ENCODE measurements at places on chromosomes 4 and X.

DNA sequence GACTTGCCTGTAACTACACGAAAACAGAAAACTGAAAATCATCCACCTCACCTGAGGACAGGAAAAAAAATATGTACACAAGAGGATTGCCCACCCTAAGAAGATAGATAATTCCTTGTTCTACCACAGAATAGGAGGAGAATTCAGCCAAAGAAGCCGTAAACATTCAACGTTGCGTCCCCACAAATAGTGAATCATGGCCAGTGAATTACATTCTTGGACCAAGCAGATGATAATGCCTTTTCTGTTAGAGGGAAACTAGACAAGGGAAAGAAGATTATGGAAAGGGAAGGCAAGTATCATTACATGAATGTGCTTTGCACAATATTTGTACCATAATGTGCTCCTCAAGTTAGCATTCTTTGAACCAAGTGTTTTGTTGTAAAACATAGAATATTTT, 95.5 kb upstream of the C1QTNF7 start:
- no peak for DNase-seq

DNA sequence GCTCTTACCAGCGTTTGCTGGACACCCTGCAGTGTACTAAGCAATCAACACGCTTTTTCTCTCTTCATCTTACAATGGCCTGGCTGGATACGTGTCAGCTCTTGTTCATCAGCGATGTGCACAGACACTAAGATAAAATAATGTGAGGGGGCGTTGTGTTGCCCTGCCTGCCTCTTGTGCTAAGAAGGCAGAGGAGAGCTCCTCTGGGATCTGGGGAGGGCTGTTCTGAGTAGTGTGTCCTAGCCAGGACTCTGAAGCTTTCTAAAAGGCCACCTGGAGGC, 49.7 kb downstream of the NELFA start:
- no peak for DNase-seq

GRCh38 chr4:138192113-138192512, 50.0 kb downstream of the SLC7A11 start:
- no peak for DNase-seq

DNA sequence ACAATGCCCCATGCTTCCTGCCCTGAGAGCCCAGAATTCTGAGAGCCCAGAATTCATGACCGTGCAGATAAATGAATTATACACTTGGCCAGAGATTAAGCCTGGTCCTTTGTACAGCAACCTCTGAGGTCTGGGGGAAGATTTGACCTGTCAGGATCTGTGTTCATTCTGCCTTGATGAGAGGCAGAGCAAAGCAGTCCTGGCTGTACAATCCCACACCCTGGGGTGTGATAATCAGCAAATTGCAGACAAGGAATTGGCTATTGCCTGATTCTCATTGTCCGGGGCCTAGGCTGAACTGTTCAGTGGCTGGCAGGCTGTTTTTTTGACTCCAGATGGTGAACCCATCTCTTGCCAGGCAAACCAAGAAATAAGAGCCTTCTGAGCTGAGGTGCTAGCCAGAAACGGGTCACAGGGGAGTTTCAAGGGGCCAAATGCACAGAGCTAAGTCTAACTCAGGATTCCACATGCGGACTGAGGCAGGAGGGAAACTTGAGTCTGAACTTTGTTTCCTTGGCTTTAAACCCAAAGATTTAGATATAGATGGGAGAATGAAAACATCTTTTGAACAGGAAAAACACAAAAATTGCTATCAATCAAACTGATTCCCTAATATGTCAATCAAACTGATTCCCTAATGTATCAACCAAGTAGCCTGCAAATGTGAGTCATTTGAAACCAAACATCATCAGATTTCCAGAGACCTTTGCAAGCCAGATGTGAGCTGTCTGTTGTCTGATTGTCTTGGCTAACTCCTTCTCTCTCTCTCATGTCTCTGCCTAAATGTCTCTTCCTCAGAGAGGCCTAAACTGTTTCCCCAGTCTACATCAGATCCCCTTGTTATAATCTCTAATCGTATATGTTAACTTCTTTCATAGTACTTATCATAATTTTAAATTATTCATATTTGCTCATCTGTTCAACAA, 159.3 kb downstream of the ATG4A start:
- DNase-seq = no peak

DNA sequence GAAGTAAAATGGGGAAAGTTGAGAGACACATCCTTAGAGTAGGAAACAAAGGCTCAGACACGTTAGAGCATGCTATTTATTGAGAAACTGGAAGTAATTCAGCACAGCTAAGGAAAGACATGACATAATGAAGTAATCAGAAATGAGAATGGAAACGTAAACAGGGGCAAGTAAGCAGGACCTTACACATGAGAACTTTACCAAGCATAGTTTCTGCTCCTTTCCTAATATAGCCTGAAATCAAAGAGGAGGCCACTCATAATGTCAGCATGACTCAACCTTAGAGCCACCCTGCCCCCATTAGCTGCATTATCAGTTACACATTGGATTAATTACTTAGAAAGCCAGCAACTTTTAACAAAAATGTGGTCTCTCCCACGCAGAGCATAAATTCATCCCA, 558.3 kb upstream of the GRIA3 start:
- no peak for DNase-seq

DNA sequence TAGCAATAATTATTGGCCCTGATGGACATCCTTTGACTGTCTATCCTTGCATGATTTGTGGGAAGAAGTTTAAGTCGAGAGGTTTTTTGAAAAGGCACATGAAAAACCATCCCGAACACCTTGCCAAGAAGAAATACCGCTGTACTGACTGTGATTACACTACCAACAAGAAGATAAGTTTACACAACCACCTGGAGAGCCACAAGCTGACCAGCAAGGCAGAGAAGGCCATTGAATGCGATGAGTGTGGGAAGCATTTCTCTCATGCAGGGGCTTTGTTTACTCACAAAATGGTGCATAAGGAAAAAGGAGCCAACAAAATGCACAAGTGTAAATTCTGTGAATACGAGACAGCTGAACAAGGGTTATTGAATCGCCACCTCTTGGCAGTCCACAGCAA, 60.7 kb downstream of the ZFX start:
- no peak for DNase-seq

DNA sequence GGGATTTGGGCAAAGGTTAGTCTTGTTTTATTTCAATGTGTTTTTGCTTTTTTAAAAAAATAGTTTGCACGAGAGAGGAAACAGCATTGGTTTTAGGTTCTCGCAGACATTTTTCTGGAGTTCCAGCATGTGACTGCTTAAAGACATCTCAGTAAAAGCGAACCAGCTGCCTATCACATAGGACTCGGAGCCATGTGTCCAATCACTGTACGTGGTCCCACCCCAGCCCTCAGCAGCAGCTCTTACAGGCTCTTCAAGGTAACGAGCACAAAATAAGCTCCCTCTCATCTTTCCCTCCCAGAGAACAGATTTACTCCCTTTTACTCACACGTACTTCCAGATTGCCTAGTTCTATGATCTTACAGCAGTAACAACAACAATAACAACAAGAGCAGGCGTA, 68.7 kb downstream of the MCF2 start:
- no peak for DNase-seq
